Hematopoietic multipotent progenitor cell treated with erythropoietin and hydrocortisone succinate and interleukin-3 and kit ligand, for 4 days (in vitro differentiated cells): ENCODE measurements at places on chromosomes 13 and 19.
A peak's percentile ranks its signal among the peaks of the same experiment; 100 is the strongest.

DNA sequence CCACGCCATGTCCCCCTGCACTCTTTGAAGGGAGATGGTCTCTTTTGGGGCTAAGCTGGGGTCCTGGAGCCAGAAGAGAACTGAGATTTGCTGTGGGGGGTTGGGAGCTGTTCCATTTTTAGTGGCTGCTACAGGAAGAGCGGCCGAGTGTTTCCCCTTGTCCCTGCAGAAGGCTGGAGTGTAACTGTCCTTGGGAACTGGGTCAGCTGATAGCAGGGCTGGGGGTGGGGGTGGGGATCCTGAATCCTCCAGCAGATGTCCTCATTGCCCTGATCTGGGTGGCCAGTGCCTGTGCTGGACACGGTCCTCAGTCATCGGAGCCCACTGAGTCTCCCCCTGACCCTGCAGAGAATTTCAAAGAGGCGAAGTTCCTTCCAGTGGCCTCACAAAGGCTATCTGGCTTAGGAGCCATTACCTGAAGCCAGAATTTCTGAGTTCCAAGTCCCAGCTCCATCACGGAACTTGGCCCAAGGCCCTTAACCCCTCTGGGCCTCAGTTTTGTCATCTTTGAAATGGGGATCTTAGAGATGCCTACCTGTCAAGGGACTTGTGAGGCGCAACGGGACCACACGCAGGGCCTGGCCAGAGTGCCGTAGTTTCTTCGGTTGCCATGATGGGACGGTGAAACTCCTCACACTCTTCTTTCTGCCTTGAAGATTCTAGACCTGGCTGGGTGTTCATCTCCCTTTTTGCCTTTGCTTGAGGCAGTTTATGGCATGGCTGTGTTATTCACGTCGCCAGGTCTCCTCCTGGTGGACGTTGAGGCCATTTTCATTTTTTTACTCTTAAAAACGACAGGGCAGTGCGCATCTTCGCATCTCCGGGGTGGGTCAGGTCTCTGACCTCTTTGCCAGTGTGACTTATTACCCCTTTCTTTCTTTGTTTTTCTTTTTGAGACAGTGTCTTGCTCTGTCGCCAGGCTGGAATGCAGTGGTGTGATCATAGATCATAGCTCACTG, 51.9 kb downstream of the DNM2 start:
- peak; percentile 67 for DNase-seq

GRCh38 chr19:12647490-12648071, 19.0 kb downstream of the MAN2B1 start:
- DNase-seq = peak; percentile 73

- DNase-seq = peak; percentile 75
Measured at GRCh38 chr13:50334115-50334778, 319.0 kb downstream of the KCNRG start.

DNA sequence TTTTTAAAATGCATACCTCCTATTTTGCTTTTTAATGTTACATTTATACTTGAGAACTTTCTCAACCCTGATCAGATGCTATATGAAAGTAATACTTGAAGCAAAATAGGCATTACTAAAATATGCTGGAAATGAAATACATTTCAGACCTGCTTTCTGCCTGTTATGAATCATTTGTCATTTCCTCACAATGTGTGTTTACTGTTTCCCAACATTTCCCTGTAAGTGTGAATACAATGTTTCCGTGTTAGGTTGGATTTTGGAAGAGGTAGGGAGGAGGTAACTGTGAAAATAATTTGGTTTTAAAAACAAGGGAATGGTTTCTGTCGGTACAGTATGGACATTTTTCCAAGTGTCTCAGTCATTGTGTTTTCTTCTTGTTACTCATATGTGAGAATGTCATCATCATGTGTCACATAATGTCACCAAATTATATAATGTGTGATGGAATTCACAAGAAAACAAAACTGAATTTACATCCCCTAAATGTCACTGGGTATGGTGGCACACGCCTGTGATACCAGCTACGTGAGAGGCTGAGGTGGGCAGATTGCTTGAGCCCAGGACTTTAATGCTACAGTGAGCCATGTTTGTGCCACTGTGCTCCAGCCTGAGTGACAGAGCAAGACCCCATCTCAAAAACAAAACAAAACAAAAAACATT, 43.0 kb downstream of the ZAR1L start:
- no peak for DNase-seq

DNA sequence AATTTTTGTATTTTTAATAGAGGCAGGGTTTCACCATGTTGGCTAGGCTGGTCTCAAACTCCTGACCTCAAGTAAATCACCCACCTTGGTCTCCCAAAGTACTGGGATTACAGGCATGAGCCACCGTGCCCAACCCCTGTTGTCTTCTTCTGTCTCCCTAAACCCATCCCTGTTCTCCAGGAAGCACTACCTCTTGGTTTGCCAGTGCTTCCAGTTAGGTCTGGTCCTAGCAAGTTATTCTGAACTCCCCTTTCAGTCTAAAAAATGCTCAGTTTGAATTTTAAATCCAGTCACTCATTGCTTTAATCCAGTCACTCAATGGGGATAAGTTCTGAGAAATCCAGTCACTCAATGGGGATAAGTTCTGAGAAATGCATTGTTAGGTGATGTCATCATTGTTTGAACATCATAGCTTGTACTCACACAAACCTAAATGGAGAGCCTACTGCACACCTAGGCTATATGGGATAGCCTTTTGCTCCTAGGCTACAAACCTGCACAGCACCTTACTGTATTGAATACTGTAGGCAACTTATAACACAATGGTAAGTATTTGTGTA, 8.0 kb upstream of the ATP4A start:
- DNase-seq = no peak

DNA sequence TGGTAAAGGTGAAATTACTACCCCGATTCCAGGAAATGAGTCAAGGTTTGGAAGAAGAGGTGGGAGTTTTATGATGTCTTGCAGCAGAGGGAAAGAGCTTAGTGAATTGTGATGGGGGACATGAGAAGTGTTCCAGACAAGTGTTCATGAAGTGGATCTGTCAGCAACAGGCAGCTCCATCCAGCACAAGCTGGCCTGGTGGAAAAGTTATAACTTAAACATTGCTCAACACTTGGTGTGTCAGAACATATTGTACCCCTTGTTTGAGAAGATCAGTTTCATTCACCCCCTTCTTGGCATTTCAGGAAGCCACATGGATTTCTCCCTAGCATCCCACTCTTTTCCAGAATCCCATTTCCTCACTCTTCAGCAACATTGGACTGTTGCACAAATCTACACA, 222.0 kb downstream of the B3GLCT start:
- no peak for DNase-seq

DNA sequence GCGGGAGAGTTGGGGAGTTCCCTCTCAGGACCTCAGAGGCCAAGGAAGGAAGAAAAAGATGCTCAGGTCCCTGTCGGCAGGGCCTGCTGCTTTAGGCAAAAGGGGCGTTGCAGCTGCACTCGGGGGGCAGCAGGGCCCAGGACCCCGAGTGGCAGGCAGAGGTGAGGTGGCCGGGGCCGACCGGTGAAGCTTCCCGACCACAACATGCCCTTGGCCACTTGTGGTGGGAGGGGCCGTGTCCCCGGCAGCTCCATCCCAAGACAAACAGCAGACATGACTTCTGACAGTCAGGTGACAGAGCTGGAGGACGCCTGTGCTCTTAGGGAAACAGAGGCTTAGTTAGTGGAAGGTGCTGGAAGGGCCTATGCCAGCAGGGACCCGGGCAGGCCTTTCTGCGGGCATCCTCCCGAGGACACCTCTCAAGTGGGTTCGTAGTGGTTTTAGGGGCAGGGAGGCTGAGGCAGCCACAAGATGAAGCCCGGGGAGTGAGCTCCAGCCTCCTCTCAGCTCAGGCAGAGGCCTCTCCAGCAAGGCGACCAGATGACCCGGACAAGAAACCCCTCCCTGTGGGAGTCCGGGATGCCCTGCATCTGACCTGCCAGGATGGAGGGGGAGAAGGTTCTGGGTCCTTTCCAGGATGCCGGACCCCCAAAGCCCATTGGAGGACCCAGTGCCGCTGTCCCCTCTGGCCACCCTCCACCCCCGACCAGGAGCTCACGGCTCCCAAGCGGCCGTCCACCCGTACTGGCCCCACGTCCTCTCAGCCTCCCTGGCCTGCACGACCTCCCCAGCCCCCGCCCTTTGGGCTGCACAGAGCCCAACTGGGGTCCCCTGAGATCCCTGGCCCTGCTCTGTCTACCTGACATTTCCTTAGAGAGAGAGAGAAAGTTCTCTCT, 24.2 kb downstream of the BTBD2 start:
- DNase-seq = no peak

GRCh38 chr13:111122056-111122455, 6.9 kb downstream of the ARHGEF7 start:
- no peak for DNase-seq

DNA sequence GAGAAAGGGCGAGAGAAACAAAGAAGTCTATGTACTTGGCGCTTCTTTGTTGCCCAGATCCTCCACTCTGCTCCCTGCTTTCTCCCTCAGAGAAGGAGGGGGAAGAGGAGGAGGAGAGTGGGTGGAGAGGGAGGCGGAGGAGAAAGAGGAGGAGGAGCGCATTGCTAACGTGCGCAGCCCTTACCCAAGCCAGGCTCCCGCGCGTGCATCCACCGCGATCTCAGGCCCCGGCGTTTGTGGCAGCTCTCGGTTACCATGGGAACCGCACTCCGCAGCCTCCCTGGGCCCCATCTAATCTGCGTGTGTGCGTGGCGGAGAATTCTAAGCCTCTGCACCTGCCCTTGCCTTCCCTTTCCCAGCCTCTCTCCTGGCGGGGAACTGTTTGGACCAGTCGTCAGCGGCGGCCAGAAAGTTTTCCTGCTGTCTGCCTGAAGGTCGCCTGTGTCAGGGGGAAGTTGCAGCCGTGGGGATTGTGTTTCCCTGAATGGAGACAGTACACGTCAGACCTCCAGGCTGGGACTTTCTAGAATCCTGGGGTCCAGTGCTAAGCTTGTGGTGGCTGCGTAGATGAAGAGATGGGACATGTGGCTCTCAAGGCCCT, at the start of gene ERICH6B:
ERICH6B (minus strand) TSS at position 239 of the 601 bp plus-strand sequence. CDS start 18,734 bp downstream, outside the sequence.
- DNase-seq = peak; percentile 65

GRCh38 chr13:28468023-28468915, 26.7 kb downstream of the FLT1 start:
- DNase-seq = peak; percentile 87

GRCh38 chr19:17113127-17113785, 37.7 kb downstream of the MYO9B start:
- DNase-seq = peak; percentile 41

DNA sequence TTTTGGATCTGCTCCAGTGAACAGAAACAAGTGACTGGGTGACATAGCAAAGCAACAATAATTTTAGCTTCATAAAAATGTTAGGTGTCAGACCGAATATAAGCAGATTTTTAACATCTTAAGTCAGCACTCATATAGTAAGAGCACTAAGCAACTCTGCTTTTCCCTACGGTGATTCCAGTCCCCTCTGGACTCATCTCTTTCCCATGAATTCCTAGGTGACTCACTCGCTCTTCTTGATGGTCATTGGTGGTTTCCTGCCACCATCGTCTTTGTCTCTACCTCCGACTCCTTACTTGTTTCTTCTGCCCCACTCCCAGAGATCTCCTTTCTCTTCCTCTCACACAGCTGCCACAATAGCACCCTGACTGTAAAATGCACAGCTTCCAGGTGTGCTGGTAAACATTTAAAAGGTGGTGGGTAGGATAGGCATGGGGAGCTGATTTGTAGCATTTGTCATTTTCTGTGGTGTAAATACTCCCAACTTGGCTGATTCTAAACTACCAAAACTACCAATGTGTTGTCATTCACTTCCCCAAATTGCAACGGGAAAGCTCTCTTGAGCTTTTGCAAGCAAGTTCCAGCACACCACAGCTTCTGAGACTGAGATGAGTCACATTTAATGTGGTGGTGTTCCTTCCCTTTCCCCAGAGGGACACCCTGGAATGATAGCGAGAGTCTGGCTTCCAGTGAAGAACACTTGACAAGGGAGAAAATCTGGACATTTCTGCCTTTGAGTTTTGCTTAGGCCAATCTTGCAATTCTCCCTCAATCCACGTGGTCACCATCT, 42.8 kb upstream of the CLDN10 start:
- peak; percentile 57 for DNase-seq

- no peak for DNase-seq
Measured at GRCh38 chr13:40460116-40460515, 206.3 kb downstream of the FOXO1 start.

DNA sequence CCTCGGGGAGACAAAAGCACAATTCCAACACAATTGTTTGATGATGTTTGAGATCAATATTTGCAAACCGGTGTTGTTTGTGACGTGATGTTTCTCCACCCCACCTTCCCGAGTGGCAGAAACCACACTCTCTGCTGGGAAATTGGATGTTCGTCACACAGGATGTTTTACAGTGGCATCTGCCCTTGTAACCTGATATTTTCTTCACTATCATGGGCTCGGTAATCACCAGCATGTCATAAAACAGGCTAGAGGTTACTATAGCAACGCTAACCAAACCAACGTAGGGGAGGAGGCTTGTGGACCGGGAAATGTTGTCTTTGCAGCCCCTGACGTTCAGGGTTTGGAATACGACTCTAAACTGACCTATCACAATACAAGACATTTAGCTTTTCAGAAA, 454.5 kb downstream of the IRS2 start:
- DNase-seq = no peak

- DNase-seq = no peak
Measured at GRCh38 chr19:38840583-38840968, 9.0 kb upstream of the ECH1 start.

- DNase-seq = no peak
Measured at GRCh38 chr13:69912630-69913029, 195.0 kb upstream of the ATXN8OS start.

- peak; percentile 33 for DNase-seq
Measured at GRCh38 chr13:112783135-112783977, 93.5 kb downstream of the ATP11A start.

DNA sequence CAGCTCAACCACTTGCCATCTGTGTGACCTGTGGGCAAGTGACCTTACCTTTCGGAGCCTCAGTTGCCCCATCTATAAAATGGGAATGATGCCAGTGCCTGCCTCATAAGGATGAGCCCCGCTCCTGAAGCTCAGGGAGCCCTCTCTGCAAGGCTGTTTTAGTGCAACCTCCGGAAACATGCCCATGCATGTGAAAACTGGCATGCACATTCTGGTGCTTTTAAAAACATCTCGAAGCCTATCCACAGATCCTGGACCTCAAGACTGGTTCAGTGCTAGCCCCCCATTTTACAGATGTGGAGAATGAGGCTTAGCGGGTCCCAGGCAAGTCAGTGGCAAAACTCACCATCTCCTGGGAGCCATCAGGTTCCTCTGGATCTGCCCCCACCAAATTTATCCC, 5.6 kb downstream of the CADM4 start:
- DNase-seq = no peak

DNA sequence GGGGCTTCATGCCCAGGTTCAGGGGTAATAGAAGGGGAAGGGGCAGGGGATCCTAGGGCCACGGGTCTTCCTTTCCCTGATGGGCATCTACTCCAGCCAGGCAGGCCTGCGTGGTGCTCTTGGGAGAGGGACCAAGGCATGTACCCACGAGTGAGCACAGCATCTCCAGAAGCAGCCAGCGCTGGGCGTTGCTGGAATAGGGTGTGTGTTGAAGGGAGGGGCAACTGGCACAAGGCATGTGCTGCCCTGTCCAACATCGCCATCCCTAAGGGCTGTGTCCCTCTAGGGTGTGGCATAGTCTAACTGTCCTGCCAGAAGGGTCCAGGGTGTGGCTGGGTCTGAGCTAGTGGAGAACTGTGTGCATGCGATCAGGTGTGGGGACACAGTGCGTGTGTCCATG, 2.9 kb downstream of the NOTCH3 start:
- DNase-seq = no peak
